ENCODE measurements at places on chromosomes 6 and 20.

GRCh38 chr6:130037207-130037811, 18.9 kb downstream of the L3MBTL3 start:
- no peak for DNase-seq

GRCh38 chr6:4550227-4550597, 226.0 kb upstream of the CDYL start:
- no peak for DNase-seq

DNA sequence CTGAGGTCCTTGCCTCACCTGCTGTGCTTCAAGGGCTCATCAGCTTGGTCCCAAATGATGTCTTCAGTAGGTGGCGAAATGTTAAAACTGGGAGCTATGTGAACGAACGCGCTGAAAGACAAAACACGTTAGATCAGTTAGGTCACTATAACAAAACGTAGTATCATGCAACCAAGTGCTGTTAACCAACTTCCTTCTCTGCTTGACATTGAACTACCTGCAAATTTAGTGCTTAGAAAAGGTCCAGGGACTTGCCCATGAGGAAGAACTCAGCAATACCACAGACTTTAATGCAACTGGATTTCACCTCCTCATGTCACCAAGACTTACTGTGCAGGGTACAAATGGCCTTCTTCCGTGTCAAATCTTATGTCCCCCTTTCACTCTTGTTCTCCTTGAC, 24.8 kb downstream of the BACH2 start:
- DNase-seq, result no peak

GRCh38 chr6:31007694-31008093, 2.6 kb upstream of the MUC22 start:
- DNase-seq, result peak; percentile 52

GRCh38 chr20:35146299-35146919, 727 bp downstream of the EDEM2 start:
- no peak for DNase-seq

- DNase-seq, result no peak
Observed at GRCh38 chr6:11226005-11226404, 6.5 kb downstream of the NEDD9 start.

- no peak for DNase-seq
Observed at GRCh38 chr6:141307309-141307998, 825.3 kb upstream of the GJE1 start.
